NCI-H446 treated with DMSO at 0.1 percent for 48 hours (cell line): ENCODE measurements at places on chromosomes 7 and 10.

- no peak for DNase-seq
Observed at GRCh38 chr10:104242545-104242944, 10.4 kb upstream of the CFAP43 start.

DNA sequence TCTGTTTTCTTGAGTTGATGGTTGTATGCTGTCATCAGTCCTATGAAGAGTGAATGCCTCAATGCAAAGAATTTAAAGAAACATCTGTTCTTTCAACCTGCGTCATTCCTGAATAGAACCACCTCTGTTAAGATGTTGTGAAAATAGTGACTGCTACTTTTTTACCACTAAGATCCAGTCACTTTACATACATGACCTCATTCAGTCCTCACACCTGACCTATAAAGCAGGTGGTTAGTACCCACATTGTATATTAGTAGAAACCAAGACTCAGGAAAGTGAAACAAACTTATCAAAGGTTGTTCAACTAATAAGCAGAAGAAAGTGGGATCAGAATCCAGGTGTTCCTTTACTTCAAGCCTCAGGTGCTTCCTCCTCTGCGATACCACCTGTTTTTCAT, 64.8 kb downstream of the ITGB8 start:
- DNase-seq, result no peak

DNA sequence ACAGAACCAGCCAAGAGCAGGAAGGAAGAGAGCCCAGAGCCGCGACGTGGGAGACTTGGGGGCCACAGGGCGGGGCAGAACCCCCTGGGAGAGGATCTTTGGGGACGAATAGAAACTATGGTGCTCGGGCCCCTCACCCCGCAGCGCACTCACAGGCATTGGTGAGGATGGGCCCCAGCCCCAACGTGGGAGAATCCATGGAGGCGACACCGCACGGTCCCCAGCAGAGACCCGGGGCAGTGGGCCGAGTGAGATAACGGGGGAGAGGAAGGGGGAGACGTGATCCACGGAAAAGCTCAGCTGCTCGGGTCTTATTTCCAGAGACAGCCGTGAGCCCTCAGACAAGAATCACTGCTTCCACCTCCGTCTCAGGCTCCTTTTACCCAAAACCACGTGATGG, 222.4 kb downstream of the TCERG1L start:
- DNase-seq, result no peak

DNA sequence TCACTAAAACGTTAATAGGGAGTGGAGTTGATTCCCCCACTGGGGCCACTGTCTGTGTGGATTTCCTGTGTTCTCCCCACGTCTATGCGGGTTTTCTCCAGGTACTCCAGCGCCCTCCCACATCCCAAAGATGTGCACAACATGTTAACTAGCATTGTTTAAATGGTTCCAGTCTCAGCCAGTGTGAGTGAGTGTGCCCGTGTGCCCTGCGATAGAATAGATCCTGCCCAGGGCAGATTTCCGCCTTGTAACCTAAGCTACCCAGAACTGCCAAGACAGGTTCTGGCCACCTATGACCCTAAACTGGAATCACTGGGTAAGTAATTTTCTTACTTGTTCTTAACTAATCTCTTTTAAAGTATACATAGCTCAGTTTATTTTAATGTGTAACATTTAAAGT, 58.5 kb downstream of the CCDC6 start:
- no peak for DNase-seq

DNA sequence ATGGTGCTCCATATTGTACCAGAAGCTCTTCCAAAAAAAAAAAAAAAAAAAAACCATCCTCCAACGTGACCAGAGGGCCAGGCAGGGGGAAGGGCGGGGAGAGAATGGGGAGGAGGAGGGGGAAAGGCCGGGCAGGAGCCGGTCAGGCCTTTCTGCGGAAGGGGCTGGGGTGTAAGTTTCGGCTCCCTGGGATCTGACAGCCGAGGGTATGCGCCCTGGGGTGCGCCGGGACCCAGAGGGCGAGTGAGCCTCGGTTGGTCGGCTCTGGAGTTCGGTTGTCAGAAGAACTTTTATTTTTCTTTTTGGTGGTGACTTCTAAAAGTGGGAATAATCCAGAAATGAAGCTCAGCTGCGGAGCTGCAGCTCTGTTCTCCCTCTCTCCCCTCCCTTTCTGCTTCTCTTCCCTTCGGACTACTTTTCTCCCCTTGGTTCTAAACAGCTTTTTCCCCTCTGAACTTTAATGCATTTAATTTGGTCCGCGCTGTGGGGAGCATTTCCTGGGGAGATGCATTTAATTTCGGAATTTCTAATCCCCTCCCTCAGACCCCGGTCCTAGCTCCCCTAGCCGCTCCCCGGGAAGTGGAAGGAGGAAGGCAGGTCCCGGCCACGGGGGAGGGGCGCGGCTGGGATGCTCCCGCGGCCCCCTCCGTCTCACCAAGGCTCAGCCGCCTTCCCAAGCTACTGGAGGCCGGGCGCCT, 3.9 kb upstream of the PAX2 start:
- DNase-seq, result no peak
